ENCODE measurements at places on chromosomes 7 and 10.

DNA sequence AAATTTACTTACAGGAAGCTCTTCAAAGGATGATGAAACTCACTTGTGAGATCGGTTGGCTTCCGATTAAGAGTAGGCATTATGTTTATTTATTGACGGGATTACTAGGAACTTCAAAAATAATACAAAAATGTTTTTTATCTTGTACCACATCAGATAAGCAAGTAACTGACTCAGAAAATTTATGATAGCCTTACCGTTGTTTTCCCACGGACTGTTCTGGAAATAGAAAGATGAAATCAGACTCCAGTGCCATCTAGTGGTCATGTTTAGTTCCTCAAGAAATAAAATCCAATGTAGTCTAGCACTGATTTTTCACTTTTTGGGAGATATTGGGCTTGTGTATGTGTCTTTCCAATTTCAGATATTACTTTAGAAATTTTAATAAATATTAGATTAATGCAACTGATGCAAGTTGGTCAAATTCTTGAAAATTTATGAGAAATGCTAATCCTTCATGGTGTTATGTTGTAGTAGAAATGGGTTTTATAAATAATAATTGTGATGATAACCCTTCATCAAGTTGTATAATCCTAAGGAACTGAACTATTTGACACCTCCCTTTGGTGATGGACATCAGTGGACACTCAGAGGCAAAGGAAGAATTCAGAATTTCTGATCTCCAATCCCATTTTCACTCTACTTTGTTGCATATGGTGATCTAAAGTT lies 168.8 kb downstream of the TMEM26 start:
- no peak for DNase-seq

GRCh38 chr10:104650072-104650471 lies 9.0 kb downstream of the SORCS3 start:
- no peak for DNase-seq

DNA sequence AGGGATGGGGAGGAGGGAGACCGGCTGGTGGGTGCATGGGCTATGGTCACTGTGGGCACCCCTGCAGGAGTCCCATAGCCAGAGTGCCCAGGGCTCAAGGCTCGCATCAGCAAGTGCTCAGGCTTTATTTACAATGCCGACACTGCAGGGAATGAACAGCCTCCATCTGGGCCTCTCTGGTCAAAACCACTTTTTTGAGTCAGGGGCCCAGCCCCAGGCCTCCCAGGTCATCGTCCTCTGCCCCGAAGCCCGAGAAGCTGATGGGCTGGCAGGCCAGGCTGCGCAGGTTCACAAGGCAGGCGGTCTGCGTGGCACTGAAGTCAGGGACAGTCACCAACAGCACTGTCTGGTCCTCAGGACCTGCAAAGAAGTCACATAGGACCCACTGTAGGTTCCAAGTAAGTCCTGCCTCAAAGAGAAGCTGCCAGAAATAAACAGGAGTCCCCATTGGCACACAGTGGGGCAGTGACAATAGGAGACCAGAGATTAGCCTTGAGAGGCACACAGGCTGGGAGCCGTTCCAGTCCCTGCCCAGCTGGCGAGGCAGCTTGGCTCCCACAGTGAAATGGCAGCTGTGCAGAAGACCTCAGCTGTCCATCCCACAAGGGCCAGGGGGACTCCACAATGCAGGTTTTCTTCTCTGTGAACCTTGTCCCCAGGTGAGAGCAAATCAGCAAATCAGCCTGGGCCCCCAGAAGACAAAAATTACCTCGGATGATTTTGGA lies 8.6 kb downstream of the POLD2 start:
- peak; percentile 31 for DNase-seq

DNA sequence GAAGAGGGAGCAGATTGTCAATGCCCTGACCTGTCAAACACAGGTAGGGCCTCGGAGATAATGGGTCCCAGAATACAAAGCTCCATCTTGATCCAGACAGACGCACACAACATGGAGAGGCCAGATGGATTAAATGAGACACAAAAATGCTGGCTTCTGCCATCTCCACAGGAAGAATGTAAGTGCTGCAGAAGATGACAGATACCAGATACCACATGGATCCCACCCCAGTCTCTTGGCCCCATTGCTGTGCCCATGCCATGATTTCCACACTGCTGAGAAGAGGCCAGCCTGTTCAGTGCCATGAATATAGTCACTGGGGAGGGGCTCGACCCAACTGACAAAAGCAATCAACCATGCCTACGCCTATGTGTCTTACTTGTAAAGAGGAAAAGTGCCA lies 487.9 kb downstream of the PARD3 start:
- no peak for DNase-seq

DNA sequence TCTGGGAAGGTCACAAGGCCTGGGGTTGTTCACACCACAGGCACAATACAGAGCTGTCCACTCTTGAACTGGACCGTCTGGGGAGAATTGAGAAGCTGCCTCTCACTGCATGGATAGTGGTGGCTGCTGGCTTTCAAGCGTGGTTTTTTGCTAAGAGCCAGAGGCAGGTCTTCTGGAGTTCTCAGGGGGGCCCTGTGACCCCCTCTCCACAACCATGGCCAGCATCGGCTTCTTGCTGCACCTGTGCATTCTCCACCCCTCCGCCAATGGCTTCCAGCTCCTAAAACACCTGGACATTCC lies 140.3 kb downstream of the ADCY1 start:
- no peak for DNase-seq

- no peak for DNase-seq
Observed at GRCh38 chr10:43667317-43667731, 18.6 kb upstream of the ZNF32 start.

DNA sequence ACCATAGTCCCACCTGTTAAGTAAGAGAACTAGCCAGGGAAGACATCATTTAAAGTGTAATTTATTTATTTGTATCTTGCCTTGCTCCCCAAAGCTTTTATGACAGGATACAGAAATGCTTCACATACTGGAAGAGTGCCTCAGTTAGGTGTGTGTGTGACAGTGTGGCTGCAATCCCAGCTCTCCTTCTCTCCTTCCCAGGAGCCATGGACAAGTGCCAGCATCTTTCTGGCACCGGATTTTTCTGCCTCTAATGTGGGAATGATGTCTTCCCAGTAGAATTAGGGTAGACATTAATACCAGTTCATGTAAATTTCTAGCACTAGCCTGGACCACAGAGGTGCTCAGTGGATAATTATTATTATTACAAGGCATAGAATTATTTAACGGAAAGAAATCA lies 30.3 kb upstream of the ATXN7L1 start:
- DNase-seq = peak; percentile 2

GRCh38 chr7:120990468-120991118 lies 2.1 kb downstream of the CPED1 start:
- DNase-seq = no peak

- DNase-seq = no peak
Observed at GRCh38 chr7:9600974-9601373, 1167.6 kb downstream of the NXPH1 start.

GRCh38 chr10:78455811-78456210 lies 422.1 kb downstream of the RPS24 start:
- DNase-seq = no peak

DNA sequence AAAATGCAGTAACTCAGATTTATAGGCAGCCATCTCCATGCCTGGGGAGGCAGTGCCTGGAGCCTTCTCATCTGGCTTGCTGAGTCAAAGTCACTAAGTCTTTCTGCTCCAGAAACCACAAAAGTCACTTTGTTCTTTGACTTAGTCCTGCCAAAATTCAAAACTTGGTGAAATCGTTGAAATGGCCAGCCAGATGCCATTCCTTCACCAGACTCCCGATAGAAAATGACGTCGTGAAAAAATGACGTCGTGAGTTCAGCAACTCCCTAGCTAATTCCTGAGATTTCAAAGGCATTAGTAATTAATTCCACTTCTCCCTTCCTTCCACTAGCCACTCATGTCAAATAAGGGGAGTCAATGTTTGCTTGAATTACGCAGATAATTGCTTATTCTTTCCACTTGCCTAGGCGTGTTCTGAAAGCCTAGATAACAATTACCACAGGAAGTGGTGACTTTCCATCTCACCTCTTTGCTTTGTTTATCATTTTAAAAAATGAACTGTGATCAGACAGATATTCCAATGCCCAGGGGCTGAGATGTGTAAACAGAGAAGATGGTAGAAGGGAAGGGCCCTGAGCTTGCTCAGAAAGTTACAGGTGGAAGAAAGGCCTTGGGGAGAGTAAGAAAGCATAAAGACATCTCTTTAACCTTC lies 48.5 kb upstream of the OSBPL3 start:
- DNase-seq = no peak

DNA sequence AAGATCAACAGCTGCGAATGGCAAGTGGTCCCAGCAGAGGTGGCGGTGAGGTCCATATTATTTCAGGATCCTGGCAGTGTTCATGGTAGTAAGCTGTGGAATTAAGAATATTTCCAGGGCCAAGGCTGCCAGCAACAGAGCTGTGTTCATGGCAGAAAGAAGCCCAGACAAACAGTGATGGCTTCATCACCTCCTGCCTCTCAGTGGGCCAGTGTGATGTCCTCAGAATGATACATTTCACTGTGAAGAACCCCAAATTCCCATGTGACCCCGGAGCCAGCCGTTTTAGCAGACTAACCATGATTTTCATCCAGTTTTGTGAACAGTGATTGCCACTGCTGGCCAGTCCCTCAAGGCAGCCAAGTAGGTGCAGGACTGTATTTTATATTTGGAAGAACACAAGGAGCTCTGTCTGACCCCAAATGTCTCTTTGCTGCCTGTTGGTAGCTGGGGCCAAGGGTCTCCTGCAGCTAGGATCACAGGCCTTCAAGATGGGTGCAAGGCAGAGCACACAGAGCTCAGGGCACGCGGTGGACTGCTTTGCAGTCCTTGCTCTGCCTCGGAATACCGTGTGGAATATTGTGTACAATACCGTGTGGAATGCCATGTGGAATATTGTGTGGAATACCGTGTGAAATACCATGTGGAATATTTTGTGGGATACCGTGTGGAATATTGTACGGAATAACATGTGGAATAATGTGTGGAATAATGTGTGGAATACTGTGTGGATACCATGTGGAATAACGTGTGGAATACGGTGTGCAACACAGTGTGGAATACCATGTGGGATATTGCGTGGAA lies 132.3 kb upstream of the CHST15 start:
- DNase-seq = no peak

All from anterior cingulate cortex (tissue), 58 donors.